ENCODE measurements at places on chromosomes 11 and 22. TPM values are rescaled to one million over a fixed set of nuclear protein-coding genes. Genes with fewer than 3 reads are reported as not detected.
A peak's percentile ranks its signal among the peaks of the same experiment; 100 is the strongest.

C11orf91 gene
- not detected for total RNA-seq

PIWIL4 gene
- 1.6 TPM for total RNA-seq

ISX gene
- not detected for total RNA-seq

DNA sequence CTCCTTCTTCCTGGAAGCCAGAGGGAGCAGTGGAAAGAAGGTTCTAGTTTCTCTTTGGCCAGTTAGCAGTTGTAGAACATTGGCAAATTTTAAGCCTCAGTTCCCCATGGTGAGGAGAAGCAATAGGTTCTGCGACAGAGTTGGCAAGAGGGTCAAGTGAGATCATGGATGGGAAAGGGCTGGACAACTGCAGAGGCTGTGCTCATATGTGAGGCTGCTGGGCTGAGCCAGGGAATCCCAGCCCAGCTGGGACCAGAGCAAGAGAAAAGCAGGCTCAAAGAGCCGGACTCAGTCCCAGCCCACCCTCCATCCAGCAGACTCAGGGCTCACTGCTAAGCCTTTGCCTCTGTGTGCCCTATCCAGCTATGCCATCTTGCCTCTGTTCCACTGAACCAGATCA is 66.8 kb upstream of the MYOD1 start:
- no peaks in the 10 kb centered on the region for H3K36me3 ChIP-seq
- DNase-seq, result no peak
- H3K4me3 ChIP-seq, result no peak overlapping the region
- peaks cover 31% of the 10 kb centered on the region for H3K27me3 ChIP-seq
- no peak overlapping the region for H3K27ac ChIP-seq
- no peaks in the 10 kb centered on the region for H3K4me1 ChIP-seq

- no peaks in the 10 kb centered on the region for H3K4me1 ChIP-seq
- H3K36me3 ChIP-seq, result no peaks in the 10 kb centered on the region
- H3K4me3 ChIP-seq, result no peak overlapping the region
- H3K27ac ChIP-seq, result no peak overlapping the region
- H3K27me3 ChIP-seq, result peaks cover 17% of the 10 kb centered on the region
Measured at GRCh38 chr11:124170801-124171586, 12.2 kb upstream of the OR10D3 start.

DNA sequence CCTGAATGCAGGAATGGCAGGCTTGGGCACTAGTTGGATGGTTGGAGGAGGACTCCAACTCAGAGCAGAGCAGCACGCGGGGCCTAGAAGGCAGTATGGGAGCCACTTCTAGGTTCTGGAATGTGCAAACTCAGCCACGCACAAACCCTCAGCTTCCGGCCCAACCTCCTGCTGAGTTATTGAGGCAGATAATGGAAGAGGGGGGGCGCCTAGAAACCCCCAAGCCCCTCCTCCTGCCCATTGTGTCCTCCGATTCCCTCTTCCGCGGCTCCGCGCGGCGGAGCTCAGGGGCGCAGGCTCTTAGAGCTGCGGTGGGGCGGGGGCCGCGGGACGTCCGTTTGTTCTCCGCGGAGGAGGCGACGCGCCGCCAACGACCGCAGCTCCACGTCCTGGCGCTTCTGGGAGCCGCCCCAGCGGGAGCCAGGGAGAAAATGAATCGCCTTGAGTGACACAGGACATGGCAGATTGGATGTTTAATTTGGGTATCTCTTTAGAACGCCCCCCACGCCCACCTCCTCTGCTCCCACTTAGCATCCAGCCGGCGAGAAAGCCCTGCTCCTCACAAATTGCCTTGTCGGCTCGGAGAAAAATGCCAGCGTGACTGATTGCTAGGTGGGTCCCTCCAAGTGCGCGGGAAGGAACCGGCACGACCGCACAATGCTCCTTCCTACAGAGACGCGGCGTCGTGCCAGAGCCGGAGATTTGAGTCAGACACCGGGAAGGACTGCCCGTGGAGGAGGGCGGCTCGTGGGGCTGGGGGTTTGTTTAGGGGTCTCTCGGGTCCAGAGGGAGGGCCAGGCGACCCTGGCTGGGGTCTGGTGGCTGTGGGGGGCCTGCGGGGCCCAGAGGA is 144.6 kb downstream of the NECTIN1 start:
- H3K4me1 ChIP-seq, result peaks cover 7% of the 10 kb centered on the region
- H3K4me3 ChIP-seq, result peak overlapping the region; percentile 68
- peak; percentile 10 for DNase-seq
- no peaks in the 10 kb centered on the region for H3K36me3 ChIP-seq
- H3K27ac ChIP-seq, result no peak overlapping the region
- H3K27me3 ChIP-seq, result peaks cover 62% of the 10 kb centered on the region

DNA sequence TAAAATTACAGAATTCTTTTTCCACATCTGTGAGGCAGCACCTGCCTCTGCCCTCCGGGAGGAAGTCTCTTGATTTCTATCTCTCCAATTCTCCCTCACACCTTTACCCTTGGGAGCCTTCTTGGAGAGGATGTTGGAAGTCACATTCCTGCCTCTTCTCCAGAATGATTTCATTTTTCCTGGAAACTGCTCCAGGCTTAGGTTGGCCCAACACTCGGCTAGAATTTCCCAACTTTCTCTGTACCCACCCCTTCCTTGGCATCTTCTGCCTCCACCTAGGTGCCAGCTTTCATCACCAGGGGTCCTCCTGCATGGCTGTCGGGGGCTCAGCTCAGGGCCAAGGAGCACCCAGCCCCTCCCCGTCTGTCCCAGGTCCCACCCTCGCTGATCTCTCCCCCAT is 43.2 kb downstream of the SLCO2B1 start:
- H3K36me3 ChIP-seq, result no peaks in the 10 kb centered on the region
- no peaks in the 10 kb centered on the region for H3K27me3 ChIP-seq
- no peak overlapping the region for H3K4me3 ChIP-seq
- no peak overlapping the region for H3K27ac ChIP-seq
- no peak for DNase-seq

GRCh38 chr22:40552070-40552469 is 84.4 kb downstream of the MRTFA start:
- no peak overlapping the region for H3K4me3 ChIP-seq
- no peak for DNase-seq
- no peak overlapping the region for H3K27ac ChIP-seq
- no peaks in the 10 kb centered on the region for H3K4me1 ChIP-seq
- peaks cover 30% of the 10 kb centered on the region for H3K36me3 ChIP-seq

DNA sequence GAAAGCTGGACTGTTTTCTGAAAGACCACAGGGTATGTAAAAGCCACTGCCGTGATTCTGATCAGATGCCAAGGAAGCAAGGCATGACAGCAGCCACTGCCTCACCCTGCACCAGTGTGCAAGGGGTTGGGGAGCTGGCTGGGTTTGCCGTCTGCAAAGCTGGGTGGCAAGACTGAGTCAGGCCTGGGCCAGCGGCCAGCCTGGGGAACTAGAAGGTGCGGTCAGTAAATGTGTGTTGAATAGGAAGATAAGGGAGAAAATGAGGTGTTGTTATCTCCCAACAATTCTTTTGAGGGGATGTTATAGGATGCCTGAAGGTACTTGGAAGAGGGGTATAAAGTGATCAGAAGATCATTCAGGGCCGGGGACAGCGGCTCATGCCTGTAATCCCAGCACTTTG is 8.0 kb downstream of the VSTM5 start:
- H3K27ac ChIP-seq, result no peak overlapping the region
- no peak for DNase-seq
- H3K36me3 ChIP-seq, result no peaks in the 10 kb centered on the region
- no peaks in the 10 kb centered on the region for H3K27me3 ChIP-seq
- H3K4me3 ChIP-seq, result no peak overlapping the region

DNA sequence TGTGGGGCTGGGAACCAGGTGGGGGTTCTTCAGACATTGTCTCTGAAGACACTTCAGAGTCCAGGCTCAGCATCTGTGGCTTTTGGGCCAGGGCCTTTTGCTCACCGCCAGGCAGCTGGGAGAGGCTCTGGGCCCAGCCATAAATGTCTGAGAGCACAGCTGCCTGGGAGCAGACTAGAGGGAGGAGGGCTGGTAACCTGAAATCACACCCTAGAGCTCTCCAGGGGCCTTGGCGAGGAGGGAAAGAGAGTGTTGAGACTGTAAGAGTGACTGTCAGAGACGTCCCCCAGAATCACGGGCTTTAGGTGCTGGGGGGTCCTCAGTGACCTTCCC is 4.1 kb downstream of the TRABD start:
- H3K36me3 ChIP-seq, result peaks cover 3% of the 10 kb centered on the region
- H3K4me3 ChIP-seq, result peak overlapping the region; percentile 92
- H3K4me1 ChIP-seq, result peaks cover 39% of the 10 kb centered on the region
- H3K27me3 ChIP-seq, result no peaks in the 10 kb centered on the region

GRCh38 chr11:25838918-25839625 is 492.9 kb upstream of the ANO3 start:
- no peak overlapping the region for H3K4me3 ChIP-seq
- no peak overlapping the region for H3K27ac ChIP-seq
- no peaks in the 10 kb centered on the region for H3K36me3 ChIP-seq
- no peaks in the 10 kb centered on the region for H3K27me3 ChIP-seq
